ENCODE measurements at places on chromosomes 16 and 17.

- no peak for DNase-seq
These were observed at the start of gene MEIOB for GRCh38 chr16:1871974-1872635. Gene MEIOB, minus strand, starts transcription at chr16:1872164. Its CDS starts 3,989 bp downstream, at chr16:1868175.

- no peak for DNase-seq
These were observed 5.6 kb downstream of the C16orf89 start for GRCh38 chr16:5060073-5060641.

- no peak for DNase-seq
These were observed 47.2 kb upstream of the ACSF3 start for GRCh38 chr16:89046491-89046890.

DNA sequence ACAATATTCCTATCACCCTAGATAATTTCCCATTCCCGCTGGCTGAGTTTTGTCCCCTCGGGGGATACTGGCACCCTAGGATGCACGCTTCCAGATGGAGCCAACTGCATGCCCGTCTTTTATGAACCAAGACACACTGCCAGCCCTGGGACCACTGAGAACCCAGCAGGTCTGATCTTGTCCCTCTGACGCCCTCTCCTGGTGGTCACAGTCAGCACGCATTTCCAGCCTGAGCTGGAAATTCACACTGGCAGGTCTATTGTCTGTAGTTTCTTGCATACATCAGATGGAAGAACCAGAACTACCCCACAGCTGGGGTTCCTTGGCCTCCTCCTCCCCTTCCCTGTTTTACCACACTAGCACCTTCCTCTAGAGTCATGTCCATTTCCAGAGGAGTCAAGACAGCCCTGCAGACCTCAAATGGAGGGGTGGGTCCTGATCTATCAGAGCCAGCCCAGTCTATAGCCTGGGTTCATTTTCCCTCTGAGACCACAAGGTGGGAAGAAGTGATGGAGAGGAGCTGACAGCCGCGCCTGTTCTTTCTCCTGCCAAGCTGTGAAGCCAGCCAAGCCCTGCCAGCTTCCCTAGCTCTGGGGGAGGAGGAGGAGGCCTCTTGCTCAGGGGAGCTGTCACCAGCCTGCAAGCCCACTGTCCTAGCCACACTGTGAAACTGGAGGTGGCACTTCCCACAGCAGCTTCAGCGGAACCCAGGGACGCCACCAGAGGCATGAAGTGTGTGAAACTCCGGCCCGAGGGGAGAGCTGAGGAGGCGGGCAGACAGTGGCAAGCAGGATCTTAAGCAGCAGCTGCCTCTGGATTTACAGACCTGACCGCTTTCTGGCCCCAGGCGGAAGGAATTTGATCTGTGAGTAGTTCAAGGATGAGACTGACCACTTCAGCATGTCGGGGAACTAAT, 29.3 kb downstream of the MXRA7 start:
- DNase-seq: peak; percentile 68

DNA sequence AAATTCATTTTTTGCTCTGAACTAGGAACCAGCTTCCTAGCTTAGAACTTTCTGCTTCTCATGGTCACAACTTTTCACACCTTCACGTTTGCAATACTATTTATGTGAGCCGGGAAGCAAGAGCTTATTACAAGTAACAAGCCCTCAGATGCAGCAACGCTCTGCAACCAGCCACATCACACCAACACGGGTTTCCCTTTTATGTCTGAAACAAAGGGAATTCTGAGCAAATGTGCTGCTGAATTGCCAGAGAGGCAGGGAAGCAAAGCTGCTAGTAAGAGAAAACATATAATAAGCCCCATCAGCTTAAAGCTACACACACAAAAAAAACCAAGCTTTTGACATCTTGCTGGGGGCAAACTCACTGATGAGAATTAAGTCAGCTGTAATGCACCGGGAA, 122.2 kb downstream of the SLC39A11 start:
- no peak for DNase-seq

DNA sequence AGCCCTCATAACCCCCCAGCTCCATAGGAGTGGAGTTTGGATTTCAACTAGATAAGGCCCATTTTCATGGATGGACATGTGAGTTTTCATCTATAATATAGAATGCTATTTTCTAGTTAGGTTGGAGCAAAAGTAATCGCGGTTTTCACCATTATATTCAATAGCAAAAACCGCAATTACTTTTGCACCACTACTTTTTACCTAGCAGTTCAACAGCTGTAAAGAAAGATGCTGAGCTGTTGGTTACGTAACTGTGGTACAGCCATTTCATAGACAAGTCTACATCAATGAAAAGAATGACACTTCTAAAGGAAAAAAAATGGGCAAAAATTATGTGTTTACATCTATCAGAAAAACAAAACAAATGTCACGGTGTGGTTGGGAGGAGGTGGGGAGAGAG, 507.7 kb downstream of the MAF start:
- DNase-seq: no peak

GRCh38 chr17:67063141-67063540, 18.8 kb downstream of the CACNG1 start:
- DNase-seq: no peak

GRCh38 chr17:34961093-34961911, at the start of the genes CCT6B and ZNF830:
Gene CCT6B, minus strand, starts transcription at chr17:34961460. Its CDS starts 67 bp downstream, at chr17:34961393.
Gene ZNF830, plus strand, starts transcription at chr17:34961540. Its CDS starts 27 bp downstream, at chr17:34961567.
- peak; percentile 42 for DNase-seq

- no peak for DNase-seq
These were observed 23.2 kb downstream of the ZNF213 start for GRCh38 chr16:3158026-3158509.

GRCh38 chr17:28379814-28380801, 8.6 kb downstream of the SARM1 start:
- no peak for DNase-seq

DNA sequence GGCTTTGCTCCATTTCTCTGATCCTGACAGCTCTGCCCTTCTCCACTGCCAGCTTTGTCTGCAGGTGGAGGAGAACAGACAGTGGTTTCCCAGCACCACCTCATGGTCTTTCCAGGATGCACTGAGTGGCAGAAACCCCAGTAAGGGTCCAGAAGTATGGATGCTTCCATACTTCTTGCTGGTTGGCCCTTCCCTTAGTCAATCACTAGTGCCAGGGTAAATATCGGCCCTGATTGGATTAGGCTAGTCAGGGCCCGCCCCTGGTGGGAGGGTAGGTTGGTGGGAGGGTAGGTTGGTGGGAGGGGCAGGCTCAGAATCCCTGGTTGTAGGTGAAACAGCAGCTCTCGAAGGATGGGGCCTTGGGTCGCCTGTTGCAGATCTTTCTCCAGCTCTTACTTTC, 10.2 kb downstream of the RNF213 start:
- no peak for DNase-seq

DNA sequence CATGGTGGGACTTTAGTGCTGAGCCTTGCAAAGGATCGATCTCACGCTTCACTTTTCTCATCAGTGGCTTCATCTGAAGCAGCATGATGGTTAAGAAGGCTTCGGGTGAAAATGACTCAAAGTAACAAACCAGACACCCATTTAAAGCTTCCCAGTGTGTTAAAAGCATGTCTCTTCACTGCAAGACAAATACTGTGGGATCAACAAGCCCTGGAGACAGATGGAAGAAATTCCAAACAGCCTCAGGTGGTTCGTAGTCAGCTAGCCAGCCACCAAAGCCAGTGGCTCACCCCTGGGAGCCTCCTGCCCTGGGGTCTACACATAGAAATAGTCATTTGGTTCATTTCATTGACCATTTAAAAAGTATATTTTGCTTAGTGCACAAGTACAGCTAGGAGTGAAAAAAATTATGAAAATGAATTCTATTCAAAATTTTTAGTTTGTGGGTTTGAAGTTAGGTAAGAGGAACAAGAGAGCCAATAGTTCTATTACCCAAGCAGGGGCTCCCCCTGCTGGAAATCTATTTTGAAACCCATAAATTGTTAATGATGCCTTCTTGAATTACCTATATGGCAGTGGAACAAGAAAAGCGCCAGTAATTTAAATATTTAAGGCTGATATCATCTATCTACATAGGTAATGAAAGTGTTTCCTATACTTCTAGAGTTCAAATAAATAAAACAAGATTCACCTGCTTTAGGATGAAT, 51.6 kb downstream of the PMP22 start:
- DNase-seq: no peak

GRCh38 chr17:5234645-5235576, at the start of gene SCIMP:
Gene SCIMP, minus strand, starts transcription at chr17:5234860. Its CDS starts 105 bp downstream, at chr17:5234755.
- no peak for DNase-seq

DNA sequence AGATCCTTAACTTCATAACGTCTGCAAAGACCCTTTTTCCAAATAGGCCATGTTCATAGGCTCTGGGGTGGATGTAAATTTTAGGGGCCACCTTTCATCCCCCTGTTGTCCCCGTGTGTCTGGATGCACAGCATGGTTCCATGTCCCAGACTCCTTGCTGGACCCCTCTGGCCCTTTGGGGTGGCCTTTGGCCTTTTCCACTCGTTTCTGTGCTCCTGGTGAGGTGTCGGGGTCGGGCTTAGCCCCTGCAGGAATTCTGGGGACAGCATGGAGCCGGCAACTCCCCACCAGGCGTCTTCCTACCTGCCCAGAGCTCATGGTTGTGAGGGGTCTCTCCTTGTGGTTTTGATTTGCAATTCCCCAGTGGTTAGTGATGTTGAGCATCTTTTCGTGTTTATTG, 183.5 kb downstream of the SEC14L1 start:
- DNase-seq: no peak

DNA sequence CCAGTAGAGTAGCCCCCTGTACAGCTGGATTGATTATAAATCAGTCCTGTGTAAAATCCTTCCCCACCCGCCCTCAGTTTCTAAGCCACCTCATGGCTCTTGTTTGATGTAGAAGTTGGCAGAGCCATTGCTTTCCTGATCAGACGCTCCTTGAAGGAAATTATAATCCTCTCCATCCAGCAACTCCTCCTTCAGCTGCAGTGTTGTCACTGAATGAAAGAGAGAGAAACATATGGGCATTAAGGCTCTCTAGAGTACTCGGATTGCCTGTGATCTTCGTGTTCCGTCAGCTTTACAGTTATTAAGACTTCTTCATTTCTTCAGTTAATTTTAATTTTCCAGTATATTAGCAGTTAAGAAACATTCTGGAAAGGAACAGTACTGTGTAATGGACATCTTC, 14.3 kb downstream of the NME2 start:
- peak; percentile 75 for DNase-seq

DNA sequence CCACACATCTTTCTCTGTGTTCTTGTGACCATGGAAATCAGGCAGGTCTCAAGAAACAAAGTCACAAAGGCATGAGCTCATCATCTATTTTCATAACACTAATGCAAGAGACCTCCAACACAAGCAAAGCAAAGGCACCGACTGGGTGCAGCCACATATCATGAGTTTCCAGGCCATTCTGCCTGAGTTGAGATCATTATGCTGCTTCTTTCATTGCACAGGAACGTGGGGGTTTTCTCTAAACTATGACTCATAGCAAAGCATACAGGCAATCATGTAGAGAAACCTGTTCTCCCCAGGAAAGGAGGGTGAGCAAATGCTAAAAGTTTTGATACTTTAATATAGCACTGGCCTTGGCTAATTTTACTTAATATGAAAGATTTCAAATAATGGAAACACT, 60.7 kb downstream of the GRIN2A start:
- no peak for DNase-seq

GRCh38 chr17:50511058-50511457, 2.8 kb downstream of the MYCBPAP start:
- DNase-seq: no peak

- no peak for DNase-seq
These were observed 235.9 kb downstream of the FOXL1 start for GRCh38 chr16:86814256-86814655.

DNA sequence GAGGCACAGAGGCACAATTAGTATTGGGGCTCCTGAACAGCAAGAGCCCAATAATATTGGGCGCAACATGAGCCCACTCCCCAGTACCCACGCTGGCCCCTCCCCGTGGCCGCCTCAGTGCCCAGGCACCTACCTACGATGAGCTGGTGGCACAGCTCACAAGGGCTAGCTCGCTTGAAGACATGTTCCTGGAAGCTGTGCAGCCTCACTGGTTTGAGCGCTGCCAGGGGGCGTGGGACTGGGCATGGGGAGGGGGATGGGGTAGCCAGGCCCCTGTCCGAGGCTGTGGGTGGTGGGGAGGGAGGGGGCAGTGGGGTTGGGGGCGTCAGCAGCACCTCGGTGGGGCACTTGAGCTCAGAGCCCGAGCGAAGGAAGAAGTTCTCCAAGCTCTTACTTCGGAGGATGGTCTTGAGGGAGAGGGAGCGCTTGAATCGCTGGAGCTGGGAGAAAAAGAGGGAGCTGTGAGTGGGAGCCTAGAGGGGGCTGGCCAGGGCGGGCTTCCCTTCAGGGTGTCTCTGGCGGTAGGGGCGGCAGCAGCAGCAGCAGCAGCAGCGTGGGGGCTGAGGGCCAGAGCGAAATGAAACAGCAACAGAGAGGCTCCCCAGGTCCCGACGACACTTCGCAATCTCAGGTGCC, 7.9 kb downstream of the STAC2 start:
- DNase-seq: no peak

DNA sequence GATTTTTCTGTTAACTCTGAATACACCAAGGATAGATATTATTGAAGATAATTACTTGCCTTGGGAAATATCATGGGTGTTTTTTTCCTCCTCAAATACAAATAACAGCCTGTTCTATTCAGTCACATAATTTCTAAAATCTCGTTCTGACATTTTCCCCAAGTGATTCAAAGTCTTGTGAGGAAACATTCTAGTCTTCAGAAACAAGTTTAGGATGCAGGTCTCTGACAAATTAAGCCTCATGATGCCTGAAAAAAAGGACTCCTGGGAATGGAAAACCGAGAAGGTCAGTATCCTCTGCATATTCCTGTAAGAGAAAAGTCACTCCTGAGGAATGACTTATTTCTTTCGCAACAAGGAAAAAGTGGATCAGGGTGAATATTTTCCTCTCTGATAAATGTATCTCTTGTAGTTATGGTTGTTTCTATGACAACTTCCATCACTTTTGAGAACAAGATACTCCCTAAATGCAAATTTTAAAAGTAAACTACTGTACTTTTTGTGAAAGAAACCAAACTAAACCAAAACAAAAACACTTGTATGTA, 384.6 kb downstream of the CNTNAP4 start:
- no peak for DNase-seq

- DNase-seq: no peak
These were observed 4.6 kb upstream of the TEDC2 start for GRCh38 chr16:2455081-2455845.

DNA sequence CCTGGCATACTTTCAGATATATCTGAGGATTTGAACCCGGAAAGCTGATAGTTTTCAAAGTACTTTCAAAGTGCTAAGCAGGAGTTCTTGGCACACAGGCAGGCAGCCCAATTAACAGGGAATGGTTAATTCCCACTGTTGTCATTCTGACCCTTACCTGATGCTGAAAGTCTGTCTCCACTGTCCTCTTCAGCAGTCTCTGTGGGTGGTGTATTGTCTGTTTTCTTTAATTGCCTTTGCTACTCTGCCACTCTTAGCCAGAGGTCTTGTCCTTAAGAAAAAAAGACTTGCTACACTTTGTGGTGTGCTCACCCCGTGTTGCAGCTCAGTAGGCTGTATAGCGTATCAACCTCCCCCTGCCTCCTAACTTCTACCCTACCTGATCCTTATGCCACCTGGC, 63.2 kb upstream of the SLC12A3 start:
- DNase-seq: no peak
